ENCODE measurements at places on chromosomes 13 and 19.

GRCh38 chr19:38255383-38256014 lies 675 bp downstream of the PPP1R14A start:
- no peak for DNase-seq

GRCh38 chr19:49243129-49243528 lies 81.9 kb downstream of the SLC6A16 start:
- DNase-seq: no peak

GRCh38 chr19:38321646-38322196 lies 2.1 kb downstream of the KCNK6 start:
- no peak for DNase-seq

DNA sequence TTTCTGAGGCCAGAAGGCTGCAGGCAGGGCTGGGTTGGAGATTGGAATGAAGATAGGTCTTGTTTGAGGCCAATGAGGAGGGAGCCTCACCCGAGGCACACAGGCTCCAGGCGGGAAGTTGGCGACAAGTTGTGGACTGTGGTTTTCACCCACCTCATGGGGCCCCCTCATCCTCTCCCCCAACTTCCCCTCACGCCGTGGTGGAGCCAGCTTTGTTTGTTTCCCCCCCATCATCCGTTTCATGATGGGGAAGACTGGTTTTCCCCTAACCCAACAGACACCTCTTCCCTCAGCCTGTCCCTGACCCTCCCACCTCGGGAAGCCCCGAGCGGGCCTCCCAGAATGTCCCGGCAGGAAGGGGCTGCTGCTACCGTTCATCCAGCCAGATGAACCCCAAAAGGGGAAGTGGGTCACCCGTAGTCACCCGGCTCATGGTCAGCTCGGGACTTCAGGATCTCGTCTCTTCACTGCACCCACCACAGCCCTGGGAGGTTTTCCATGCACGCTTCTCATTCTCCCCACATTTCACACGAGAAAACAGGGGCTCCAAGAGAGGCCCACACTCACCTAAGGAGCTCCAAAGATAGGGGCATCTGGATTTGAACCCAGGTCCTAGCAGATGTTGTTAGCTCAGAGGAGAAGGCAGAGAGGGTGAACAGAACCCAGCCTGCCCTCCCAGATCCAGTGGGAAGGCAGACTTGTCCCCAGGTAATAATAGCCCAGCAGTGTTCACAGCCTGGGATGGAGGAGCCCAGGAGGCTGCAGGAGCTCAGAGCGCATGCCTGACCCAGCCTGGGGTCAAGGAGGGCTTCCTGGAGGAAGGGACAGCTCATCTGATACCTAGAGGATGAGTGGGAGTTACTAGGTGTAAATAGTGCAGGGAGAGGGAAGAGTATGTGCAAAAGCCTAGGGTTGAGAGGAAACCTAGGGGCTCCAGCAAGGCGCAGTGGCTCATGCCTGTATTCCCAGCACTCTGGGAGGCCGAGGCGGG lies 23.5 kb downstream of the CEACAM16 start:
- peak; percentile 14 for DNase-seq

DNA sequence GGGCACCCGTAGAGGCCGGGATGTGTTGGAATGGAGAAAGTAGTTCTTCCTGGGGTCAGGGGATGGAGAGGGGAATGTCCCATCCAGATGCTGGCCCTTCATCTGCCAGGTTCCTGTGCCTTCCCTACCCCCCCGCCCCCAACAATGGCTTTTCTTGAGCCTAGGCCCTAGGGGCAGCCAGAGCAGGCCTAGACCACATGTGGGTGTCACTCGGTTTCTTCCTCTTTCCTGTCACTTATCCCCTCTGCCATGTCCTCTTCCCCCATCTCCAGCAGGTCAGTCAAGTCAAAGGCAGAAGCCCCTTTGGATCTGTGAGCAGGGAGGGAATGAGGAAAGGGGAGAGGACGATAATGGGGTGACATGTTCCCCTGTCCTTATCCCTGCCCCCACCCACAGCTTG lies 36.4 kb downstream of the LYL1 start:
- DNase-seq: no peak

- no peak for DNase-seq
Measured at GRCh38 chr19:58009301-58009665, 6.7 kb upstream of the ZNF606 start.

DNA sequence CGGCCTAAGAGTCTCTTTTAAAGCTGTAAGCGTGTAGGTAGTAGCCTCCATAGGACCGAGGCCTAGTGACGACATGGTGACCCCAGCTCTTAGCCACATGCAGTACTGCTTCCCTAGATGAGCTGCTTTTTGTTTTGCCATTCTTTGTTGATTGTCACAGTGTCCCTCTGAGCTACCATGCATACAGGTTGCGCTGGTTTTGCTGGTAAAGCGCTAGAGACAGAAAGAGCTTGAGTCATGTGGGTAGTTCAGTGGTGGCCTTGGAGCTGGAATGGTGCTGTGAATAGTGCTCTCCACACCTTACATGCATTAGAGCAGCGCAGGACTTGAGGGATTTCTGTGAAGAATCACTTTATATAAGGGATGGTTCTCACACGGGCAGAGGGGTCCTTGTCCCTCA lies 5.1 kb downstream of the HNRNPM start:
- no peak for DNase-seq

GRCh38 chr13:99278200-99278599 lies 20.0 kb upstream of the GPR18 start:
- DNase-seq: no peak

GRCh38 chr13:109592770-109593169 lies 193.6 kb downstream of the IRS2 start:
- no peak for DNase-seq

DNA sequence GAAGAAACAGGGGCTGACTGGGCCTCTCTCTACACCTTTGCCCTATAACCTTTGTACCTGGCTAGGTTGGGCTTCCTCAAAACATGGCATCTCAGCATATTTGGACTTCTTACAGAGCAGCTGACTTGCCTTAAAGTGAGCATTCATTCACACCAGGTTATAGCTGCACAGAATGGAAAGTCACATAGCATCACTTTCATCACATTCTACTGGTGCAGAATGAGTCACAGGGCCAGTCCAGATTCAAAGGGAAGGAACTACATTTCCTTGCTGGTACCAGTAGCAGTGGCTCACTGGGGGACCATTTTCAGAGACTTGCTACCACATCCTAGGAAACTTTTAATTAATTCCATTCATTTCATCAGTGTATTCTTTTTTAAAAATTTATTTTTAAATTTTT lies 20.3 kb upstream of the TPTE2 start:
- no peak for DNase-seq

- DNase-seq: no peak
Measured at GRCh38 chr19:29482855-29483640, 42.7 kb upstream of the VSTM2B start.

GRCh38 chr19:8261881-8262280 lies 46.3 kb downstream of the CD320 start:
- DNase-seq: no peak

DNA sequence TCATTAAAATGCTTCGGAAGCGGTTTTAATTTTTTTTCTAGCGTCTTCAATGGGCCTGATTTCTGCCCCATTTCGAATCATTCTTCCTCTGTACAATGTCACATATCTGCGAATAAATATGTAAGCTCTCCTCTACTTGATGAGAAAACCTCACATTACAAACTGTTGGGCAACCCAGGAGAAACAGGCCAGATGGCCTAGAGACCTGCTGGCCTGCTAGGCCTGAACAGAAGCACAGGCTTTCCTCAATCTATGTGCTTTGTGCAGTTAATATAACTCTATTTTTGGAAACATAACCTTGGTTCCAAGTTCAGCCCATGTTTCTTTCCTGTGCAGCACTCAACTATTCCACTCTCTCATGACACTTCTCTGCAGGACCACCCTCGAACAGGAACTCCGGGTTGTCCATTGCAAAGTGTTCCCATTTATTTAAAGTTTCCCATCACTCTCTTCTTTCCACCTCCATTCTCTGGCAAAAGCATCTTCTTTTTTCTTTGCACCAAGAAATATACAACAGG lies 42.0 kb downstream of the DCLK1 start:
- no peak for DNase-seq

DNA sequence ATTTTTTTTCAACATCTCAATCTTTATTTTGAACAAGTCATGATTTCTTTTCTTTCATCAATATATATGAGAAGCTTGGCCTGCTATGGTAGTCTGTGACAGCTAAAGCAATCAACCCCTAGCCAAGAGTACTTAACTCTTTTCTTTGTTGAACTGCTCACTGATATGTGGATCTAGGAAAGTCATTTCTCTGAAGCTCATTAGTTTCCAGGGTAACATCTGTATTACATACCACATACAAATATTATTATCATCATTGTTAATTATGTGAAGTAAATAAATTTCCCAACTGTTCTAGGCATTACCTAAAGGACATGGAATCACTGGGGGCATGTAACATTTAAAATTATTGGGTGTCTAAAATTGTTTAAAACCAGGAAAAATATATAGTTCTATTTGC lies 267.3 kb downstream of the DCT start:
- DNase-seq: no peak

- DNase-seq: no peak
Measured at GRCh38 chr13:72500851-72501250, 226.6 kb downstream of the MZT1 start.

GRCh38 chr19:55464662-55465054 lies at the start of gene C19orf85:
C19orf85 (minus strand) TSS chr19:55464751; CDS start chr19:55464554, 197 bp downstream.
- DNase-seq: no peak

- no peak for DNase-seq
Measured at GRCh38 chr13:112567161-112567862, 20.6 kb downstream of the TUBGCP3 start.

DNA sequence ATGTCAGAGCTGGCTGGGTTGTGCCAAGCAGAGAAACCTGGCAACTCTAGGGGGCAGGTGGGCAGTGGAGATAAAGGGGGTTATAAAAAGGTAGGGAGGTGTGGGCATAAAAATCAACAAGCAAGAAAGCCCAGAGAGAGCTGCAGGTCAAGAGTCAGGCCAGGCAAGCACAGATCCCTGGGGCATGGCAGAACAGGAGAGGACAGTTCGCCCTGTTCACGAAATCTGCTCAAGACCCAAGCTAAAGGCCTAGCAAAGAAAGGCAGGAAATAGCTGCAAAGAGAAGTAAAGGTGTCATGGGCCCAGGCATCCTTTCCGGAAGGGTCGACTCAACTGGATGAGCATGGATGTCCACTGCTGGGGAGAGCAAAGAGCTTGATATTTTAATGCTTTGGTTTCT lies 3.4 kb downstream of the MBNL2 start:
- DNase-seq: peak; percentile 41

DNA sequence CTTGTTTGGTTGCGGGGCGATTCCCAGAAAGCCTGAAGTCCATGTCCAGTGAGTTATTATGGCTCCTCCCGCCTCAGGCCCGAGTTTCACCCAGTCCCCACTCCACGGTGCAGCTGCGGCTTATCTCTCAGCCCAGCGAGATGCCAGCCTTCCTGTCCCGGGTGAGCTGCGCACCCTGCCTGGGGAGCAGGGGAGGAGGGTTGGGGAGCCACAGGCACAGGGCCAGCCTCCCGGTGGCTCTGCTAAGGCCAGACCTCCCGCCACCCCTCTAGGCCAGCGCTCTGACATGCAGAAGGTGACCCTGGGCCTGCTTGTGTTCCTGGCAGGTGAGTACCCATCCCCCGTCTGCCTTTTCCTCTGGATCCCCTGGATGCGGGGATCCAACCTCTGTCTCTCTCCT lies 3.5 kb downstream of the FXYD3 start:
- DNase-seq: no peak

- peak; percentile 18 for DNase-seq
Measured at GRCh38 chr13:110676595-110677587, 29.0 kb downstream of the CARS2 start.

- DNase-seq: no peak
Measured at GRCh38 chr19:1000591-1001537, 645 bp downstream of the GRIN3B start.

DNA sequence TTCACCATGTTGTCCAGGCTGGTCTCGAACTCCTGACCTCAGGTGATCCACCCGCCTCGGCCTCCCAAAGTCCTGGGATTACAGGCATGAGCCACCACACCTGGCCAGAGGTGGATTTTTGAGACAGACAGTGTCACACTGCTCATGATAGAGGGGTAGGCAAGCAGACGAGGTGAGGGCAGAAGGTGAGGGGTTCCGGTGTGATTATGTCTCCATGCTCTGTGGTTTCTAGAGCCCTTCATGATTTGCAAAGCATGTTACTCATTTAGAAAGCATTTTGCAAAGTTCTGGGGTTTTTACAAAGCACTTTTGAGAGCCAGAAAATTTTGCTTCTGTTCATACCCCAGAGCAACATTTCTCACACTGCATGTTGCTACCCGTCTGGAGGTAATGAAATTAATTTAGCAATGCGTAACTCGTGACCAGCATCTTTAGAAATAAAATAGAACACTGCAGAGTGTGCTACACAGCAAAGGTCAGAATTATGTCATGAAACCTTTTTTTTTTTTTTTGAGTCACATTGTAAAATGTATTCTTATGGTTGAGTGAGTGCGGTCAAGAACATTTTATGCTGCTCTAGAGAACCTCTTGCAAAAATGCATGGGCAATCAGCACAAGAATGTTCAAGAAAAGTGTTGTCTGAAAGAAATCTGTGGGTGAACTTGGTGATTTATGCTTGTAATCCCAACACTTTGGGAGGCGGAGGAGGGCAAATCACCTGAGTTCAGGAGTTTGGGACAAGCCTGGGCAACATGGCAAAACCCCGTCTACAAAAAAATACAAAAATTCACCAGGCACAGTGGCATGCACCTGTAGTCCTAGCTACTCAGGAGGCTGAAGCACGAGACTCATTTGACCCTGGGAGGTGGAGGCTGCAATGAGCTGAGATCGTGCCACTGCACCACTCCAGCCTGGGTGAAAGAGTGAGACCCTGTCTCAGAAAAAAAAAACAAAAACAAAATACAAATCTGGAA lies 58.0 kb downstream of the MAP4K1 start:
- no peak for DNase-seq

DNA sequence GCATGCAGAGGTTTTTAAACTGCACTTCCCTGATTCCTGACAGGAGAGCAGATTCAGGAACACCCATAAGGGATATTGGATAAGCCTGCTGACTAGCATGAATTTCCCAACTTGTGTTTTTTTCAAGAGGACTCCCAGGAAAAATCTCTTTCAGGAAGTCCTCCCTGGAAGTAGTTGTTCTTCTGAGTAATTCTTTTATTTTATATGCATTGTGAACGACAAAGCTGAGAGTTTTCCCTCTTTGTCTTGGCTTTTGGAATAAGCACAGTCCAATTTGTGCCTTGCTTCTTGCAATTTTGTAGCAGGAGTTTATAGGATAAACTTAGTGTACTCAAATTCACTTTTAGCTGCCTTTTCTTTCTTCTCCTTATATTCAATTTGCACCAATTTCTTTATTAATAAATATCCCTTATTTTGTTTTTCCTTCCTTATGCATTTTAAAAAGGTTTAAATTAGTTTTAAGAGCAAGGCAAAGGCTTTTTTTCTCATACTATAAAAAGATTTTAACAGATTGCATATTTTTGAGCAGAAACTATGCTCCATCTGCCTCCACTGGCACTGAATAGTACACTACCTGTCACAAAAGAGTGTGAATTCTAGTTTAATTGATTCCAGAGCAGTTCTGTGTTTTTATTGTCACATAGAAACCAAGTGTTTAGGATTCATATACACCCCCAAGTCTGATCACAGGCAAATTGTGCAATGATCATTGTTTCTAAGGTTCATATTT lies 543.3 kb upstream of the SPRY2 start:
- DNase-seq: no peak

DNA sequence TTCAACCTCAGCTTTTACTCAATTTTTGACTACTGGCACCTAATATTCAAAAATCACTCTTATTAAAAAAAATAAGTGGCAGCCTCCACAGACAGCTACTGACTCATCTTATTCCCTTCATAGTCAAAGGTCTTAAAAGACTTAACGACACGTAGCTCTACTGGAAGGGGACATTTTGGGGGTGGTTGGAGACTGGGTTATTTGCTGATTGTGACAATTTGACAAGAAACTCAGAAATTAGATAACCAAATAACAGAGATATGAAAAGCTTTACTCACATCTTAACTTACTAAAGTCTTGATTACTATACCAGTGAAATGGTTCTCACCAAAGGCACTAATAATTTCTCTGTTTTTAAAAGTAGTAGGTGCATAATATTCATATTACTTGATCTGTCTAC lies 25.7 kb downstream of the UGGT2 start:
- no peak for DNase-seq
